ENCODE measurements at places on chromosomes 2 and 18. TPM values are rescaled to one million over a fixed set of nuclear protein-coding genes. Genes with fewer than 3 reads are reported as not detected.

- DNase-seq: no peak
Observed at GRCh38 chr2:19336781-19337180, 21.6 kb downstream of the OSR1 start.

Gene AQP4
- total RNA-seq: 0.18 TPM

Gene OSR1
- total RNA-seq: not detected

Gene RAX
- total RNA-seq: not detected

- no peak for DNase-seq
Observed at GRCh38 chr2:67923696-67924095, 139.1 kb downstream of the C1D start.

- DNase-seq: no peak
Observed at GRCh38 chr18:35939138-35939537, 33.3 kb upstream of the RMP24 start.

DNA sequence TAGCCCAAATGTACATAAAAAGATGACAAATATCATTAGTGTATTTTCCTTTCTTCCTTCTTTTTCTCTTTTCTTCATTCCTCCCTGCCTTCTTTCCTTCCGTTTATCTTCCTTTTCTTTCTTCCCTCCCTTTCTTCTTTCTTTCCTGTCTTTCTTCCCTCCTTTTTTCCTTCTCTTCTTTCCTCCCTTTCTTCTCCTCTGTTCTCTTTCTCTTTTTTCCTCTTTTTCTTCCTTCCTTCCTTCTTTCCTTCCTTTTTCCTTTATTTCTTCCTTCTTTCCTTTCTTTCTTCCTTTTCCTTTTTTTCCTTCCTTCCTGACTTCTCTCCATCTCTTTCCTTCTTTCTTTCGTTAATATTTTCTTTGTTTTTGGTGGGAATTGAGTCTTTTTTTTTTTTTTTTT is 256.9 kb upstream of the CNTNAP5 start:
- no peak for DNase-seq

Gene CCDC85A
- 0.09 TPM for total RNA-seq

Gene UGT1A10
- total RNA-seq: not detected

- DNase-seq: no peak
Observed at GRCh38 chr2:157989227-157989626, 112.4 kb upstream of the UPP2 start.

Gene TMEM178A
- not detected for total RNA-seq

- DNase-seq: no peak
Observed at GRCh38 chr2:152038441-152038958, 60.3 kb downstream of the CACNB4 start.

GRCh38 chr2:235774153-235774870 is 280.5 kb downstream of the AGAP1 start:
- DNase-seq: no peak
